Stimulated activated CD4-positive, alpha-beta T cell treated with anti-CD3 and anti-CD28 coated beads, TNF-alpha, amount 100 ng/mL, for 4 hours (primary cell): ENCODE measurements at places on chromosomes 4 and X.

GRCh38 chrX:118459494-118459893, 36.1 kb upstream of the DOCK11 start:
- DNase-seq = no peak

DNA sequence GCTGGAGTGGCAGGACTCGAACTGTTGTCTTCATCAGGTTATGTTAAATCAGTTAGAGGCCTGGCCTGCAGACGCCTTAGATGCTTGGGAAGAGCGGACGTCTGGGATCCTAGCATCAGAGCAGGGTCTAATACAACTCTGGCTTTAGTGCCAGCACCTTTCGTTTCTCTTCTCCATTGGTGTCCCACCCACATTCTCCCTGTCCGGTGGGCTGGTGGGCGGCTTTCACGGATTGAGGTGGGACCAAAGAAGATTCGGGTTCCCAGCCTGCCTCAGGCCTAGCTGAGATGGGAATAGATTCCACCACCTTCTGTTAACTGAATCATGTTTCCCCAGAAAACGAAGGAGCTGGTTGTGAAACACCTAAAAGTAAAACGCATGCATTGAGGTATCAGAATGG, 939 bp downstream of the PDK3 start:
- DNase-seq = no peak

GRCh38 chr4:183838987-183839712, 66.0 kb upstream of the STOX2 start:
- no peak for DNase-seq

DNA sequence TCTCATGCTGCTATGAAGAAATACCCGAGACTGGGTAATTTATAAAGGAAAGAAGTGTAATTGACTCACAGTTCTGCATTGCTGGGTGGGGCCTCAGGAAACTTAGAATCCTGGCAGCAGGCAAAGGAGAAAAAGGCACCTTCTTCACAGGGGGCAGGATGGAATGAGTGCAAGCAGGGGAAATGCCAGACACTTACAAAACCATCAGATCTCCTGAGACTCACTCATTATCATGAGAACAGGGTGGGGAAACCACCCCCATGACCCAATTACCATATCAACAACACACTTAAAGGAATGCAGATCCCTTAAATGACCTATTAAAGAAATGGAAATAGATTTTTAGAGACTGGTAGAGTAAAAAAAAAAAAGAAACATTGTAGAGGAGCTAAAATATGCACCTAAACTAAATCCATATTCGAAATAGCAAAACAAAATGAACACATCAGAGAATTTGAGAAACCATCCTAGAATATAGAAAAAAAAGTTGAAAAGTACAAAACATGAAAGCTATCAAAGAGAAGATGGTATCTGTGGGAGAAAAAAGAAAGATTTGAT, 104.3 kb upstream of the UGT8 start:
- no peak for DNase-seq
